ENCODE measurements at places on chromosomes 11 and 22.
A peak's percentile ranks its signal among the peaks of the same experiment; 100 is the strongest.

DNA sequence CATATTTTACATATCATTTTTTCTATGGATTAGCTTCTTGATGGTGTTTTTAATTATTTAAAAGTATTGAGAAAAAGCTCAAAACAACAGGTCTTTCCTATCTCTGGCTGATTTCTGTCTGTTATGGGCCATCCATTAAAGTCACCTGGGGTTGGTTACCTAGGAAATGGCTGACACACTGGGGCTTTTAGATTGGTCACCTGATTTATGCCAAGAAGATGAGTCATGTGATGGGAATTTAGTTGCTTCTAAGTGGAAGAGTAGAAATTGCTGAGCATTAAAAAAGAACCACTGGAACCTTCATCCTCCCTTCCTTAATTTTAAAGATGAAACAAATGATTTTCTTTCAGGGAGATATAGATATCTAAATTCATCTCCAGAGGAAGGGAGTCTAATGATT lies 48.8 kb upstream of the LARGE1 start:
- DNase-seq = no peak

GRCh38 chr11:118226781-118227180 lies 2.0 kb upstream of the JAML start:
- DNase-seq = no peak

DNA sequence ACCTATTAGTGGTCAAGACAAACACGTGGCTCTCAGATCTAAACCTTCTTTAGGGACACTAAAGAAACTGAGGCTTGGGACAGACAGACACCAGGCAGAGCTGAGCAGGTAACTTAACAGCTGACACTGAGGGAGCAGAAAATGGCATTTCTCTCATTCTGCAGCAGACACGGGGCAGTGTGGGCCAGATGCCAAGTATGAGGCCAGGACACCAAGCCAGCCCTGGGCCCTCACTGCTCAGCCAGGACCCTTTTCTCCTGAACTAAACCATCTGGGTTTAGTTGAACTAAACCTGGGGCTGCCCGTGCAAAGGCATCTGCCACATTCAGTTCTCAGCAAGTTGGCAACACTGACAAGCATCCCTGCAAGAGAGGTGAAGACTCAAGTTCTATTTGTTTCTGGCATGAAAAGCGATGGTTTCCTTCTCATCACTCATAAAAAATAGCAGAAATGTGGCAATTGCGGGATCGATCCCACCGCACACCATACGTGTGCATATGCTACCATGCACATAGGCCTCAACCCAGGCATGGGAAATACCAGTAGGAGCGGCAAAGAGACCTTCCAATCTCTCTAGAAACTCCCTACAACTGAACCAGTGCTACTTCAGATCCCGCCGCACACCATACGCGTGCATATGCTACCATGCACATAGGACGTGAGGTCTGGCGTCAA lies 100.1 kb upstream of the BID start:
- no peak for DNase-seq

DNA sequence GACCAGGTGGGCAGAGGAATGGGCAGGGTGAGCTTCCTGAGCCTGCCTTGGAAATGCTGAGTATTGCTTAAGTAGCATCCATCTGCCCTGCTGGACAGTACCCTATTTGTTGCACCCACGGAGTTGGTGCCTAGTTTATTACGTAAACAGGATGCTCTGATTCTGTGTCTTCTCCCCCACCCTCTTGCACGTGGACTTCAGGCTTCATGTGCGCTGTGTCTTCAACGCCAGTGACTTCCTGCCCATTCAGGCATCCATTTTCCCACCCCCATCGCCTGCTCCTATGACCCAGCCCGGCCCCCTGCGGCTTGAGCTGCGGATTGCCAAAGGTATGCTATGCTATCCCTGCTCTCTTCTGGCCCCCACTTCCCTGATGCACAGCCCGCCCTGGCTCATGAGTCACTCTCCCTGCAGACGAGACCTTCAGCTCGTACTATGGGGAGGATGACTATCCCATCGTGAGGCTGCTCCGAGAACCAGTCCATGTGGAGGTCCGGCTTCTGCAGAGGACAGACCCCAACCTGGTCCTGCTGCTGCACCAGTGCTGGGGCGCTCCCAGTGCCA lies 5.7 kb downstream of the ZP1 start:
- DNase-seq = peak; percentile 81

- peak; percentile 63 for DNase-seq
These were observed 5.8 kb downstream of the CD44 start for GRCh38 chr11:35144806-35145205.

- DNase-seq = peak; percentile 48
These were observed 113.5 kb downstream of the SLC1A2 start for GRCh38 chr11:35305670-35306382.

DNA sequence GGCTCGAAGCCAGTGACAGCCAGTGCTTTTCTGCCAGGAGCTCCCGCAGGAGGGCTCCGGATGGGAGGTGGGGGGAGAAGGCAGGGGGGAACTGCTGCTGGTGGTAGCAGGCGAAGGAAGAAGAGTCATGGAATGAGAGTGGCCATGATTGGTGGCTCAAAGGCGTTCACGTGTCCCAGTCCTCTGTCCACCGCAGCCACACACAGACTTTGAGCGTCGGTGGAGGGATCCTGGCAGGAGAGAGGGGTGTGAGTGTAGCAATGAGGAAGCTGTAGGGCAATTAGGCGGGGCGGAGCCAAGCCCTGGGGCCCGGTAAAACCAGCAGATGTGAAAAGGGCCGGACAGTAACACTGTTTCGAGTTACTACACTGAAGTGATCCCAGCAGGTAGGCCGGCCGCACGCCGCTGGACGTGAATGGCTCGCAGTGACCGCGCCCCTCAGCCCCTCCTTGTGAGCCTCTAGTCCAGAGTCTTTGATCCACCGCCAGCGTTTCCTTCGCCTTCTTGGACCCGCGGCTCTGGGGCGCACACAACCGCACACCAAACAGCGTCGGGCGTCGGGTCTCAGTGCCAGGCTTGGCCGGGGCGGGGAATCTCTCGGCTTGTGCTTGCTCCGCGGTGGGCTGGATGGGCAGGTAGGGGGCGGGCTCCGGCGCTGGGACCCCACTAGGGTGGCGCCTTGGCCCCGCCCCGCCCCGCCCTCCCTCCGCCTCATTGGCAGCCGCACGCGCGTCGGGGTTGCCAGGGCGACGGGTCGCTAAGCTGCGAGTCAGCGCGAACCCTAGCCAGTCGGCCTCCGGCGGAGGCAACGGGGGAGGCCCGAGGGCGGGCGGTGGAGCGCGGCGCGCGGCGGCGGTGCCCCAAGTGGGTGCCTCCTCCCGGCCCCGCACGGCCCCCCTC lies at the start of gene LRRC10B:
TSS of gene LRRC10B (plus strand) at position 788 of the 900 bp plus-strand sequence. CDS start 250 bp downstream, outside the sequence.
- DNase-seq = no peak

- DNase-seq = no peak
These were observed 1.8 kb downstream of the KCNK7 start for GRCh38 chr11:65593518-65594414.

DNA sequence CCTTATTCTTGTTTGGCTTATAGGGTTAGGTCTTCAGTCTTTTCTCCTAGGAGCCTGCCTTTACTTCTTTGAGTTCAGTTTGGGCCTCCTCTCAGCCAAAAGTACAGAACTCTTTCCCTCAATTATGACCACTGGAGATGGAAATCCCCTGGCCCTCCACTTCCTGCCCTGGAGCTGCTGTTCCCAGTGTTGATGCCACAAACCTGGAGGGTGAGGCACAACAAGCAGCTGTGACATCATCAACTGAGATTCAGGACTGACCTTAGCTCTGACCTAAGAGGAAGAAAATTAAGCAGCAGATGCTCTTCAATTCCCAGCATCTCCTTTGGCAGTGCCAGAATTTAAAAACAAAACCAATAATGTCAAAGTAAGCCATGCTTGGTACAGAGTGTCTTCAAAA lies 3.0 kb downstream of the ABTB2 start:
- DNase-seq = no peak

DNA sequence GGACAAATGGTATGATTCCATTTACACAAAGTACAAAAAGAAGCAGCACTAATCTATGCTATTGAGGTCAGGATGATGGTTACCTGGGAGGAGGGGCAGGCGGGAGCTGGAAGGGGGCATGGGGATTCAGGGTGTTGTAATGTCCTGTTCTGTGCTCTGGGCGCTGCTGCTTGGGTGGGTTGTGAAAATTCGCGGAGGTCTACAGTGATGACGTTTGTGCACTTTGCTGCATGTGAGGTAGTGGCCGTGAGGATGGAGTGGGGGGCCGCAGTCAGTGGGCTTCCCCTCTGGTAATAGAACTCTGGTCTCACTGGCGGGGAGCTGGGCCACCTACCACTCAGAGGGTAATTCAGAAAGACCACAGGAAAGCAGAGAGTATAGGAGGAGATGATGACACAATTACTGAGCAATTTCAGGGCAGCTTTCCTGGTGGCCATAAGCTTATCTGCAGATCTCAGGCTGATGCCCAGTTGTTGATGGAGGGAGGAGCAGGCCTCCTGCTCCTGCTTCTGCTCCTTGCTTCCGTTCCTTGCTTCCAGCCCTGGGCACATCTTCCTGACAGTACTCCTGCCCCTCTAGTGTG lies 121.5 kb downstream of the CEP164 start:
- DNase-seq = no peak

DNA sequence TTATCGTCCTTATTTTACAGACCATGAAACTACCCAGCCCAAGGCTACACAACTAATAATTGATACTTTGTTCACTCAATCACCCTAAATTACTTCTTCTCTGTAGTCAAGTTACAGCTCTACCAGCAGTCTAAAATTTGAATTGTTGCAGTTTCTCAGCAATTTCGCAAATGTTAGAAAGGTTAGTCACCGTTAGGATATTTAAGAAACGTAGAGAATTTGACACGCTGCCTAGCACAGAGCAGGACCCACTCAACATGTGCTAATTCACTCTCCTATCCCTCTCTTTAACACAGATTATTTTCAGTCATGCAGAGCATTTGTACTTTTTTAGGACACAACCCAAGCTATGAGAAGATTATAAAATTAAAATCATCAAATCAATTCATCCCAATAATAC lies 771.1 kb upstream of the LUZP2 start:
- DNase-seq = peak; percentile 15

- DNase-seq = no peak
These were observed 288.3 kb upstream of the ANO3 start for GRCh38 chr11:26043665-26044064.

DNA sequence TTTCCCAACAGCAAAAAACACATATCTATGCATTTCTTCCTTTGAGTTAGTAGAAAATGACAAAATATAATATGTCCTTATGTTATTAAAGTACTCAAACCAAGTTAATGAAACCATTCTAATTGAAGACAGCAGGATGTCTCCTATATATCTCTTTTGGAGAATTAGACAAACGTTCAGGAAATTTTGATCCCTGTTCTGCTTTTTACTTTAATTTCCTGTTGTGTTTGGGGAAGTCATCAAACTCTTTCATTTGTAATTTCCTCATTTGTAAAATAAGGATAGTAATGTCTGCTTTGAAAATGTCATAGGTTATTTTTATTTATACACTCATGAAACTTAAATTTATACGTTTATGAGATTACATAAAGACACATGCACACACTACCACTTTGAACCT lies 281.8 kb upstream of the ANO5 start:
- DNase-seq = no peak

- peak; percentile 43 for DNase-seq
These were observed 14.3 kb downstream of the OR2AG2 start for GRCh38 chr11:6757373-6757967.

DNA sequence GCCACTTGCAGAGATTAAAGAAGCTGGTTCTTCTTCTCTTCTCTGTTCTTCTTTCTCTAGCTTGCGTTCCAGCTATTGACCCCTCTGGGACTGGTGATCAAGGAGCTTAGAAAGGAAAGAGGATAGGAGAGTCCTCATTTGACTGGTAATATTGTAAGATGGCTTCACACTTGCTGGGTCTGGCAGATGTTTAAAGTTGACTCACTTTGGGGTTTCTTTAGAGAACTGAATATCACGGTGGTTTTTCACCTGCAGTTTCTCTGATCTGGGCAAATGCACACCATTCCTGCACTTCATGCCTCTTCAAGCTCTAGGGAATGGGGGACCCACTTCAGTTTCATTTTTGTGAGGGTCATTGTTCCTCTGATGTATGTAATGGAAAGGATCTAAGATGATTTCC lies 41.8 kb upstream of the DEUP1 start:
- DNase-seq = no peak

DNA sequence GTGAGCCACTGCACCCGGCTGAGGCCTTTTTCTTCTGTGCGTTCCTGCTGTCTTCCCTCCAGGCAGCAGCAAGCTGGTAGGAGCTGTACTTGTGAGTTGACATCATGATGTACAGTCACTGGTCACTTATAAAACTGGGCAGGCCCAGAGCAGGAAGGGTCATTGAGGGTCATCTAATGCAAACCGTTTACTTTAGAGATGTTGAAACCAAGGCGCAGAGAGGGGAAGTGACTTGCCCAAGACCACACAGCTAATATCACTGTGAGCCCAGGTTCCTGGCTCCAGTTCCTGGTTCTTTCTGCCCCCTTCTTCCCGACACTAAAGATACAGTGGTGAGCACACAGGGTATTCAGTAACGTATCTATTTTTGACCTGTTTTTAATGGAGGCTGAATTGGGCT lies 27.3 kb downstream of the PTPRJ start:
- no peak for DNase-seq

GRCh38 chr22:44823806-44824205 lies 71.4 kb downstream of the ARHGAP8 start:
- no peak for DNase-seq

DNA sequence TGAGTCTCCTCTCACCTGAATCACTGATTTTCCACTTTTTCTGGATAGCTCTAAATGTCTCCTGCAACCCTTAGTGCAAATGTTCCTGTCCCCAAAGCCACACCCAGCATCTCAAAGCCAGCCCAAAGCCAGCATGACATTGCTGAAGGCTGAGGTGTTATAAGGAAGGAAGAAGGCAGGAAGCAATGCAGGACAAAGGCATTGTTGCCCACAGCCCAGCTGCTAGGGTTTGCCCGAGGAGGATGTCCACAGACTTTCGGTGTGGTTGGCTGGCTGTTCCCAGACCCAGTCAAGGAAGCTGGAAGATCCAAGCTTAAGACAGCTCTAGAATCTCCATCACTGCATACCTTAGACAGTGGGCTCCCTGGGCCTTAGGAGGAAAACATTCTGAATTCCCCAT lies 23.5 kb downstream of the CHST1 start:
- DNase-seq = no peak
